Stimulated activated CD8-positive, alpha-beta memory T cell treated with anti-CD3 and anti-CD28 coated beads, Interleukin-7, amount 100 ng/mL, for 24 hours (primary cell): ENCODE measurements at places on chromosomes 1 and 21.

- no peak for DNase-seq
Measured at GRCh38 chr1:8517661-8518489, 200.0 kb downstream of the SLC45A1 start.

DNA sequence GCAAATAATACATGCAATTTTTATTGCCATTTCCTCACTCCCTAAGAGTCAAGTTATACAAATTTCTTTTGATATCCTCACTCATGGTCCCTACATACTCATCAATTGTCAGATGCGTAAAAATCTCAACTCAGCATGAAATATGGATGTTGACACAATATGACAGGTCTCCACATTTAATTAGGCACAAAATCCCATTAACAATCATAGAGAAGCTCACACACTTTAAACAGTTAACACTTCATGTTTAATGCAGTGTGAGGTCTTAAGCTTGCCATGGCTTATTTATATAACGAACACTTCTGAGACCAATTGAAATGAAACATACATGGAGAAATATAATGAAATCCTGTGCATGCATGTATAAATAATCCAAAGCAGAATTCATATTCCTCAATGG is 58.6 kb downstream of the GREM2 start:
- no peak for DNase-seq

DNA sequence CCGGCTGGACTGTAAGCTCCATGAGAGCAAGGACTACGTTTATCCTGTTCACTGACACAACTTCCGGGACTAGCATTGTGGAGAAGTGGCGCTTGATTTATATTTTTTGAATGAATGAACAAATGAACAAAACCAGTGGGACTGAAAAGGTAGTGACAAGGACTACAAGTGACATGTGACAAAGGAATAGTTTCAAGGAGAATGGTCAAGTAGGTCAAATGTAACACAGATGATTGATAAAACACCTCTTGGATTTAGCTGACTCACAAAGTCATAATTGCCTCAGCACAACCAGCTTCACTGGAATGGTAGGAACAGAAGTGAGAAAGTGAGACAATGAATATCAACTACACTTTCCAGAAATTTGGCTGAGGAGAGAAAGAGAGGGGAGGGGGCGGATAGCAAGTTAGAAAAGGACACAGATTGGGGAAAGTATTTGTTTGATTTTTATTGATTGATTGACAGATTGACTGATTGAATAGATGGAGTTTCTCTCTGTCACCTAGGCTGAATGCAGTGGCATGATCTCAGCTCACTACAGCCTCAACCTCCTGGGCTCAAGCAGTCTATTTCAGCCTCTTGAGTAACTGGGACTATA is 14.2 kb downstream of the MTF1 start:
- DNase-seq, result no peak

- DNase-seq, result no peak
Measured at GRCh38 chr1:86069757-86070145, 86.8 kb downstream of the COL24A1 start.

GRCh38 chr1:109821221-109821669 is 57.5 kb upstream of the EPS8L3 start:
- DNase-seq, result no peak

- DNase-seq, result no peak
Measured at GRCh38 chr1:45299296-45299695, 27.4 kb upstream of the HPDL start.

- DNase-seq, result no peak
Measured at GRCh38 chr1:225998560-225999226, 450 bp downstream of the SDE2 start.

GRCh38 chr21:27722095-27722494 is 755.2 kb upstream of the ADAMTS5 start:
- DNase-seq, result no peak

DNA sequence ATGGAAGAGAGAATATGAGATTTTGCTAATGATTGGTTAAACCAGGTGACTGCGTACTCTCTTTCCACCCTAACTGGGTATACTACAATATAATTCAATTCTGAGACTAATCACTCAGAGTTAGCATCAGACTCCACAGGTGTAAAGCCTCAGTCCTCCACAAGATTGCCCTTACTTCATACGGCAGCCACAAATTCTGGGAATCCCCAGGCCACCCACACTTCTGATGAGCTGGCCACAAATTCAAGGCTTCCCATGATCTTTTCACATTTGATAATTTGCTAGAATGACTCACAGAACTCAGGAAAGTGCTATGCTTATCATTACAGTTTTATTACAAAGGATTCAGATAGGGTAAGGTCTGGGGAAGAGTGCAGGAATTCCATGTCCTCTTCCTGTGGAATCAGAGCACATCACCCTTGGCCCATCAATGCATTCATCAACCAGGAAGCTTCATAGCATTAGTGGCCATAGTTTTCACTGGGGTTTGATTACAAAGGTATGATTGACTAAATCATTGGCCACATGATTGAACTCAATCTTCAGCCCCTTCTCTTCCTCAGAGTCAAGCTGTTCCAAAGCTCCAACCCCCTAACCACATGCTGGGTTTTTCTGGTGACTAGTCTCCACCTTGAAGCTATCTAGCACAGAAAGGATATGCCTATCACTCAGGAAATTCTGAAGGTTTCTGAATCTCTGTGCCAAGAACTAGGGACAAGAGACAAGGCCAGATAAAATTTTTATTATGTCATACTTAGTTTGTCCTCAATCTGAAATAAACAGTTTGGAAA is 131.7 kb downstream of the HHIPL2 start:
- no peak for DNase-seq

- no peak for DNase-seq
Measured at GRCh38 chr1:18256282-18257235, 149.0 kb downstream of the IGSF21 start.

GRCh38 chr1:179632868-179633267 is 41.2 kb downstream of the TDRD5 start:
- DNase-seq, result no peak

GRCh38 chr1:97145321-97145956 is 423.9 kb downstream of the PTBP2 start:
- no peak for DNase-seq

DNA sequence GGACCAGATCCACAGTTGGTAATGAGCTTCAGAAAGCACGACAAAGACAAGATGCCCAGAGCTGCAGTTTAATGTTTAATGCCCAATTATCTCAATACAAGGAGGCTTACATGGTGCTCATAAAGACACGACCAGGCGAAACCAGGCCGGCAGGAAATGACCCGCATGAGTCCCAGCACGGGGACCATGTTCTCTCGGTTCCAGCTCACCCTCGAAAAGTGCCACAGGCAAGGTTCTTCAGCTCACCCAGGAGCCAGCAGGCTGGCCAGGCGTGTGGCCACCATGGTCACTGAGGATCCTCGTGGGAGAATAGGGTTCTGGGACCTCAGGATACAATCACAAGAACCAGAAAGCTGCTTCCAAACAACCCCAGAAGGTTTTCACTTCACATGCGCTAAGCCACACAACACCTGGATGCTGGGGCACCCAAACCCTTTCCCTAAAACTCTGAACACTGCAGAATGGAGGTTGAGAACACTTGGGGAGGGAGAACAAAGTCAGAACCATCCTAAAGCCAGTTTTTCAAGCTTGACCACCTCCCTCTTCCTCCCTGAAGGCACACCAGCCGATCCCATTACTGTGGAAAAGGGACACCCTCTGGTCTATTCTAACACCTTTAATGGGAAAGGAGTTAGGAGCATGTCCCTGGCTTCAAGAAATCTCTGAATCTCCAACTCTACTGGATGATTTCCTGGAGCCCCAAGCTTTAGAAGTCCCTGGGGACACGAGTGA is 22.6 kb upstream of the ASAP3 start:
- DNase-seq, result no peak

DNA sequence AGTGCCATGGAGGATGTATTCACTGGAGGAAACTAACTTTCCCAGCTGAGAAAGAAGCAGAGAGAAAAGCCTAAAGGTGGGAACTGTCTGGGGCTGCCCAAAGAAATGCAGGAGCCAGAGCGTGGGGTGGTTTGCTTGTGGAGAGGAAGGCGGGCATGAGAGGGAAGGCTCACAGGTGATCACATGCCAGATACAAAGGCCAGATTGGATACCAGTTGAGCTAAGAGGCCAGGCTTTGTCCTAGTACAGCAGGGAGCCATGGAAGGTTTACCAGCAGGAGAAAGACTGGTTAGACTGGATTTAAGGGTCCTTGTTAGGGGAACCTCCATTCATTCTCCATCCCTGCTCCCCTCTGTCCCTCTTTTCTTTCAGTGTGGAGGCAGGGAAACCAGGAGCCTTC is 66.4 kb downstream of the BEND5 start:
- no peak for DNase-seq

DNA sequence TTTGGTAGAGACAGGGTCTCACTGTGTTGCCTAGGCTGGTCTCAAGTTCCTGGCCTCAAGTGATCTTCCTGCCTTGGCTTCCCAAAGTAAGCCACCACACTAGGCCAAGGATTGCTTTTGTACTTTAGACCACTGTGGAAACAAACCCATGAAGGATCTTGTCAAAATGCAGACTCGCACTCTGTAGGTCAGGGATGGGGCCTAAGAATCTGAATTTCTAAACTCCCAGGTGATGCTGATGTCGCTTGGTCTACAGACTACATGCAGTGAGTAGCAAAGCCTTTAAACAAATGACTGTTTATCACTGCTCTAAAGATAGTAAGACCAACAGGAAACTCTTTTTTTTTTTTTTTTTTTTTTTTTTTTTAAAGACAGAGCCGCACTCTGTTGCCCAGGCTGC is 54.1 kb upstream of the MUTYH start:
- DNase-seq, result no peak

DNA sequence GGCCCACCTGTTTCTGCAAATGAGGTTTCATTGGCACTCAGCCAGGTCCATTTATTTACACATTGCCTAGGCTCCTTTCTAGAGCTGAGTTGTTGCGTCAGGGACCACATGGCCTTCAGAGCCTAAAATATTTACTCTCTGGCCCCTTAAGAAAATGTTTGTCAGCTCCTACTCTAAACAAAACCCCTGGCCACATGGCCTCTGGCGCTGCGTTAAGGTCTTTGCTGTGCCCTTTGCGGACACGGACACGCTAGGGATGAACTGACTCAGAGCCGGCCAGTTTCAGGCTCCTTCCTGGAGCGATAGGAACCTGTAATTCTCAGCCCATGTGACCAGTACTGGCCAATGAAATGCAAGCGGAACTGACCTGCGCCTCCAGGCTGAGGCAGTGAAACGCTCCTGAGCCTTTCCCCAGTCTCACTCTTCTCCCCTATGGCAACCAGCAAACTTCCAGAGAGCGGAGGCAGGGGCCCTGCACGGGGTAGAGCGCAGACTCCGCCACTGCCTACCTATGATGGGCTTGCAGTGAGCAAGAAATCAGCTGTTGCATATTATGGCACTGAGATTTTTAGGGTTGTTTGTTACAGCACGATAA is 160.3 kb downstream of the ETS2 start:
- no peak for DNase-seq

DNA sequence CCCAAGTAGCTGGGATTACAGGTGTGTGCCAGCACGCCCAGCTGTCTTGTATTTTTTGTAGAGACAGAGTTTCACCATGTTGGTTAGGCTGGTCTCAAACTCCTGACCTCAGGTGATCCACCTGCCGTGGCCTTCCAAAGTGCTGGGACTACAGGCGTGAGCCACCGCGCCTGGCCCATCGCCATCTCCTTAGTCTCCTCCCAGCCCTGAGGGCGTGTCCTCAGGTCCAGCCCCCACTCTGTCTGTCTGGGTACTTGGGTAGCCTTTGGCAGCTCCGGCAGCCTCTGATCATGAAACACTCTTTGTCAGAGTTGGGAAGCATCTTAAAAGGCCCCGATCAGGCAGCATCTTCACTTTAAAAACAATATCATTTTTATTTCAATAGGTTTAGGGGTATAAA is 90.3 kb upstream of the DISP3 start:
- no peak for DNase-seq

- no peak for DNase-seq
Measured at GRCh38 chr1:44806025-44806703, 987 bp downstream of the DYNLT4 start.

DNA sequence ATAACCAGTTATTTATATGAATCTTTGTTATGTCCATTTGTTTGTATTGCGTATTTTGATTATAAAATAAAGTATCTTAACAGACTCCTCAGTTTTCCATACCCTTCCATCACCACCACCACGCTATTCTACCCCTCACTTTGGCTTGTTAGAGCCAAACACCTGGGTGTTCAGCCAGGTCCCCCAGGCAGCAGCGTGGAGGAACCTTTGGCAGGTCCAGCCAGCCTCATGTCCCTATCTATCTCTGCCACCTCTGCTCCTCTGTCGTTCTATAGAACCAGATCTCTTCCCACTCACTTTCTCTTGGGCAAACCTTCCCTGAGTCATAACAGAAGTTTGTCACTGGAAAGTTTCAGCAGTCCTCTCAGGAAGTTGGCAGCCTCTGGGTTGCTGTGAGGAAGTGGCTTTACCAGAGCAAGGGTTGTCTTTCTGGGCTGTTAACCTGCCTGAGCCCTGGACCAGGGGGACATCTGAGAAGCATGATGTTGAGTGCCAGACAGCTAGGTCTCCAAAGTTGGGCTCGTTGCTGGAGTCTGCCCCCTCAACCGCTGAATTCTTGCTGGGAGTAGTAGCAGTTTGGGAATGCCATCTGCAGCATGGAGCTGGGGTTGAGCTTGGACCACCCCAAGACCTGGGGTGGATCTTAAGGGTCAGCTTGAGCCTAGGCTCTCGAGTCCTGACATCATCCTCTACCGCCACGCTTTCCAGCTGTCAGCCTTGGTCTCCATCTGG is 996 bp upstream of the SH3BGRL3 start:
- no peak for DNase-seq

DNA sequence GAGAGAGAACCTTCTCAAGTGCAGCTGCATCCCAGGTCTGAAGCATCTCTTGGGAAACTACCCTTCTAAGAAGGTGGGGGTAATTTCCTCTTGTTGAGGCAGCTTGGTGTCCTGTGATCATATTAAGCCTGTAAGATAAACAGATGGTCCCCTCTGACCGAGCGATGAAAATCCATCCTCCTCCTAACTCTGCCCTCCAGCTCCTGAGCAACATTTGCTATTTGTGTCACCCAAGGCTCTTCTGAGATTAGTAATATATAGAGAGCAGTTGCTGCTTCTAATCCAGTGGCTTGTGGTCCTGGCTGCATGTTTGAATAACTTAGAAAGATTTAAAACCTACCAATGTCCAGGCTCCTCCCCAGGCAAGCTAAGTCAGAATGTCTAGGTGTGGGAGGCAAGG is 123.7 kb downstream of the DISC1 start:
- no peak for DNase-seq

GRCh38 chr1:68346188-68346808 is 103.5 kb downstream of the RPE65 start:
- DNase-seq, result no peak

DNA sequence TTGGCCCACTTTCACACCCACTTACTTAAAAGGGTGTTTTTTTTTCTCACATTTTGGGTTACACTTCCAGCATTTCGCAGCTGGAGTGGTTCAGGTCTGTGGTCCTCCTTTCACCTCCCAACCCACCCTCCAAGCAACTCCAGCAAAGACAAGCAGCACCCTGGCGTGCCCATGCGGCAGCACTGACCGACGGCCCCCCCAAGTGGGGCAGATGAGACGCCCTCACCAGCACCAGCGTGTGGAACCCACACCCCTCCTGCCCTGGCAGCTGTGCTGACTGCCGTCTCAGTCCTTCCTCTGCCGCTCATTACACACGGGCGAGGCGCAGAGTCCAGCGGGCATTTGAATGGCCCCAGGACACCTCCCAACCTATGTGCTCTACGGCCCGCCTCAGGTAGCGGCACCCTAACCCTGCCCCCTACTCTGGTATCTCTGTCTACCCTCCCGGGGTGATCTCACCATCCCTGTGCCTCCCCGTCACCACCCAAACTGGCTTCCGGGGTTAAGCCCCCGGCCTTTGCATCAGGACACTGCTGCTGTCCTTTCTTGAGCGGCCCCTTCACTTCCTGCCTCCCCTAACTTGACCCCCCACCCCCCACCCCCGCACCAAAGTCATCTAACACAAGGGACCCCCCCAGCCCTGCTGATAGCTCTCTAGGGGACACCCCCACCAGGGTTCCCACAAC is 10.9 kb downstream of the LSS start:
- no peak for DNase-seq
